ENCODE measurements at places on chromosomes 13 and 19.

GRCh38 chr13:105502193-105502592, 1033.3 kb downstream of the EFNB2 start:
- no peak for DNase-seq

DNA sequence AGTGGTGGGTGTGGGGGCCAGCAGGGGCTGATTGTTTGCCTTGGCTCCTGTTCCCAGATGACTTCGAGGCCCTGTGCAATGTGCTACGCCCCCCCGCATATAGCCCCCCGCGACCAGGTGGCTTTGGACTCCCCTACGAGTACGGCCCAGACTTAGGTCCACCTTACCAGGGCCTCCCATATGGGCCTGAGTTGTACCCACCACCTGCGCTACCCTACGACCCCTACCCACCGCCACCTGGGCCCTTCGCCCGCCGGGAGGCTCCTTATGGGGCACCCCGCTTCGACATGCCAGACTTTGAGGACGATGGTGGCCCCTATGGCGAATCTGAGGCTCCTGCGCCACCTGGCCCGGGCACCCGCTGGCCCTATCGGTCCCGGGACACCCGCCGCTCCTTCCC, 25.7 kb downstream of the LTBP4 start:
- no peak for DNase-seq

- DNase-seq = no peak
Measured at GRCh38 chr19:814152-815078, 7.3 kb downstream of the PLPPR3 start.

- no peak for DNase-seq
Measured at GRCh38 chr13:76783798-76784197, 102.4 kb downstream of the KCTD12 start.
